Ovary (tissue), 10 donors: ENCODE measurements at places on chromosomes 3 and 15.

GRCh38 chr3:18283680-18284079 lies 141.5 kb downstream of the SATB1 start:
- DNase-seq, result no peak

GRCh38 chr3:24683633-24684384 lies 189.2 kb upstream of the THRB start:
- DNase-seq, result peak; percentile 21

- DNase-seq, result no peak
Observed at GRCh38 chr15:36903922-36904556, 196.3 kb downstream of the MEIS2 start.

GRCh38 chr3:73663495-73663894 lies 38.8 kb upstream of the PDZRN3 start:
- no peak for DNase-seq

DNA sequence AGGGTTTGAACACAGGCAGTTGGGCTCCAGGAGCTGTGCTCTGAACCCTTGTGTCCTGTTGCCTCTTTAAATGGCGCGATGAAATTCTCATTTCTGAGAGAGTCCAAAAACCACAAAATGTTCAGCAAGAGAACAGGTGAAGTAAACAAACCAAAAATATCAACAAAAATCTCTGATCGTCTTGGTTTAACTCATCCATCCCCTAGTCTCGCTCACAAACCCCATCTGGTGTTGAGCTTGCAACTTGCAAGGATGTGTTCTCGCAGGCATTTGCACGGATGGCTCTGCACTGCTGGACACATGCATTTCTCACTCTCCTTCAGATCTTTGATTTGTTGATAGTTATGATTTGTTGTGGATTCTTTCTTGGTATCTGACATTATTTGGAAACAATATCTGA lies 31.1 kb downstream of the FAH start:
- no peak for DNase-seq

- DNase-seq, result no peak
Observed at GRCh38 chr3:148943506-148944205, 47.7 kb upstream of the GYG1 start.

DNA sequence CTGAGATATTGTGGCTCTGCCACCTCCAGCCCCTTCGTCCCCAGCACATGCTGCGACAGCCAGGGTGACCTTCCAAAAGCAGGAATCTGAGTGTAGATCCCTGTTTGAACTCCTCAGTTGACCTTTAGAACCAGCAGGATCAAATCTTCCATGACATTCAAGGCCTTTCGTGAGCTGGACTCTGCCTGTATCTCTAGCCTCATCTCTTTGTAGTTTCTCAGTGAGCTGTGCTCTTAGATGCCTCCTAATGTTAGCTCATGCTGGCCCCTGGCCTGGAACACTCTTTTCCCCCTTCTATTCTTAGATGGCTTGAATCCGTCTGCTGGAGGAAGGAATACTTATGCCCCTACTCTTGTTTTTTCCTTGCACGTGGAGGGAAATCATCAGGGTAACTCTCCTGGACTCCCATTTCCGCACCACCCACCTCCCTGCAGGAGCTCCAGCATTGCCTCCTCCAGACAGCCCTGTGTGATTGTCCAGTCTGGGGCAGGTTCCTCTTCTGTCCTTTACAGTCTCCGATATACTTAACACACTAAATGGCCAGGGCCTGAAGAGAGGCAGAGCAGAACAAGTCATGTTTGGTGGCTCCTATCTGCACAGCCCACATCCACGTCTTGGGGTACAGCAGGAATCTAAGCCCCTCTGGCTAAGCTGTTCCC lies 26.7 kb upstream of the CHRNB4 start:
- no peak for DNase-seq

DNA sequence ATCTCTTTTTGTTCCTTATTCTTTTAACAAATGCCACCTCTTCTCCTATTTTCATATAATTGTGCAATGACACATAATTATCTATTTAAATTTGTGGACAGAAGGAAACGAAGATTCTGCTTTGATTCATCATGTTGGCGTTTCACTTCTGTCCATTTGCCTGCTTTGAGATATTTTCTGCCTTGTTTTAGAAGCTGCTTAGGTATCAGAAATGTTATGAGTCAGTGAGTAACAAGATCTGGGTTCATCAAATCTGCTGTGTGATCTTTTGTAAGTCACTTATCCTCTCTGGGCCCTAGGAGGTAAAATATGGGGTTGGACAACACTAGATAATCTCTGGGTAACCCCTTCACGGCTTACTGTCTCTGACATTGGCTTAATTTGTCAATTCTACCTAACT lies 7.3 kb upstream of the MINDY4B start:
- DNase-seq, result no peak

DNA sequence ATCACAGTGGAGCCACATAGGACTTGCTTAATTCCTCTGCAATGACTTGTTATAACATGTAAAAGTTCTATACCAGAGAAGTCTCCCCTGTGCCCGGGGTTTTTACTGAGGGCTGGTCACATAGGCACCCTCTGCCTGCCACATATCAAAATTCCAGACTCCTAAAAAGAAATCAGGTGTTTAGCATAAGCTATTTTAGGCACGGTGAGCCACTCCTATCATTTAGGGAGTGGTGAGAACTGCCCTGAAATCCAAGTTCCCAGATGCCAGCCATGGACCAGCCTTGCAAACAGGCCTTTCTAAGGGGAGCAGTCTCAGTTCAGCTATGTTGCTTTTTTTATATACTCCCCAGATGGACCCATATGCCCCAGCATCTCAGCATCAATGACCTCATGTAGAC lies 130.3 kb downstream of the THSD4 start:
- DNase-seq, result no peak

- DNase-seq, result no peak
Observed at GRCh38 chr3:178849199-178849910, 222.3 kb downstream of the ZMAT3 start.

DNA sequence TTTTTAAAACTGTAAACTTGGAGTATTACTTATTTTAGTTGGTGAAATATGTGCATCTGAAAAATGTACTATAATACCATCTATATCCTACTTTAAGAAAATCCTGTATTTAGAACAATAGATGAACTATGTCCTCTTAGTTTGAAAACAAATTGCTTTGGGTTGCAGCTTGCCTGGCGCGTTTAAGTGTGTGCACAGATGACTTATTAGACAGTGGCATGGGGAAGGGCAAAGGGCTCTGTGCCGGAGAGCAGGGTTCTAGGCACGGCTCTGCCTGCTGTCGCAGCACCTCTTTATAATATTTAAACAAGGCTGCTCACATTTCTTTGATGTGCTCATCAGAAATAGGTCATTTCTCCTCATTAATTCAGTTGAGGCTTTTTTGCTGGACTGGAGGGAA lies 10.0 kb downstream of the PXK start:
- DNase-seq, result no peak

DNA sequence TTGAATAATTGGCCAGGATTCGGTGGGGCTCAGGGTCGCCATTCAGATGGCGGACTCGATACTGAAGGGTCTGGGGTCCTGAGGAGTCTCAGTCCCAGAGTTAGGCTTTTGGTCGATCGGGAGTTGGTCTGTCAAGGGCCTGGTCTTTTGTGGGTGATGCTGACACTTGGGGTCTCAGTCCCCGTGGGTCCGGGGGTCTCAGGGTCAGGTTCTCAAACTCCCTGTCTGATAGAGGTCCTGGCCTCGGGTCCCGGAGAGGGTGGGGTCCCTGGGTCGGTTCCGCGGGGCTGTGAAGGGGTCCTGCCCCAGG lies 467 bp downstream of the NCKIPSD start:
- no peak for DNase-seq

GRCh38 chr3:184914628-184915027 lies 102.7 kb downstream of the VPS8 start:
- DNase-seq, result no peak

DNA sequence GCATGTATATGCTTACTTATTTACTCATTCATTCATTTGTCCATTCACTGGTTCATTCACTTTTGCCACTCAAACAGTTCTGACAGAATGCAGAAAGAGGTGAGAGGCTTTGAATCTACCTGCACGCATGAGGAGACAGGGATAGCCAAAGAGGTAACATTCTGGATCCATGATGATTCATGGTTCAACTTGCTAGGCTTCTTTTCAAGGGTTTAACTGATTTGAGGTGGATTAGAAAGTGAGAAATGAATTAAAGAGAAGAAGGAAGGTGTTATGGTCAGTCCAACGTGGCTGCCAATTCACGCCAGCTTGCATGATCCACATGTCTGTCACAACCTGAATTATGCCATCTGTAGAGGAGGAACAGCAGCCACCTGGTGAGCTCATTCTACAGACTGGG lies 260.6 kb downstream of the ARRDC4 start:
- no peak for DNase-seq

GRCh38 chr3:4309491-4310128 lies 6.4 kb downstream of the SETMAR start:
- no peak for DNase-seq

DNA sequence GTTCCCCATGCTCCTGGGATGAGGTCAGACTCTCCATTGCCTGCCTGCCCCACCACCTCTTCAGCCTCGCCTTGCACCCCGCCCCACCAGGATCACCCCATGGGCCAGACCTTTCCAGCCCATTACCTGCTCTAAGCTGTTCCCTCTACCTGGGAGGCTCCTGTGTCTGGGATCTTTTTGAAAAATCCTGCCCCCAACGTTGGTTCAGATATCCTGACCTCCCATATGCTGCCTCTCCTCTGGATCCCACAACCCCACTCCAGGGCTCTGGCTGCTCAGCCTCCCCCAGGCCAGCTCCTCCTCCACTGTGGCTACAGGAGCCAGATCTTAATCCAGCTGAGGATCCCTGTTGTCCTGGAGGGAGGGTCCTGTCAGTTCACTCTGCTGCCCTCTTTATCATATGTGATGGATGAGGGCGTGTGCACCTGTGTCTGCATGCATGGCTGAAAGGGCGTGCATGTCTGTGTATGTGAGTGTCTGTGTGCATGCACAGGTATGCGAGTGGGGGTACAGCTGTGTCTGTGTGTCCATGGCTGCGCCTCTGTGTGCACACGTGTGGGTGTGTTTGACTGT lies 21.7 kb upstream of the ALAS1 start:
- no peak for DNase-seq

- no peak for DNase-seq
Observed at GRCh38 chr3:8301977-8302735, 199.5 kb upstream of the LMCD1 start.

DNA sequence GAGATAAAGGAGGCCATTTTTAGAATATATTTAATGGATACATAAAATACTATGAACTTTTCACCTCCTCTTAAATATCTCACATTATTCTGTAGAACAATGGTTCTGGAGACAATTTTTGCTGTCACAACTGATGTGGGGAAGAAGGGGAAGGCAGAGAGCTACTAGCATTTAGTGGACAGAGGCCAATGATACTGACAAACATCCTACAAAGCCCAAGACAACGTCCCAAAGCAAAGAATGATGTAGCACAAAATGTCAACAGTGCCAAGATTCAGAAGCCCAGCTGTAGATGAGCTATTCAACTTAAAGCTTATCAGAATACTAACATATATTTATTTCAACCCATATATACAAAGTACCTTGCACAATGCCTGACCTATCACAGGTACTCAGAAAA lies 1069.4 kb downstream of the ROBO1 start:
- no peak for DNase-seq

- no peak for DNase-seq
Observed at GRCh38 chr3:141286856-141287255, 55.2 kb downstream of the PXYLP1 start.

- DNase-seq, result no peak
Observed at GRCh38 chr15:29451201-29451781, 181.7 kb upstream of the NSMCE3 start.

- DNase-seq, result no peak
Observed at GRCh38 chr3:59430341-59430740, 380.5 kb upstream of the CFAP20DC start.

- DNase-seq, result no peak
Observed at GRCh38 chr15:38868326-38869114, 303.9 kb upstream of the RASGRP1 start.

DNA sequence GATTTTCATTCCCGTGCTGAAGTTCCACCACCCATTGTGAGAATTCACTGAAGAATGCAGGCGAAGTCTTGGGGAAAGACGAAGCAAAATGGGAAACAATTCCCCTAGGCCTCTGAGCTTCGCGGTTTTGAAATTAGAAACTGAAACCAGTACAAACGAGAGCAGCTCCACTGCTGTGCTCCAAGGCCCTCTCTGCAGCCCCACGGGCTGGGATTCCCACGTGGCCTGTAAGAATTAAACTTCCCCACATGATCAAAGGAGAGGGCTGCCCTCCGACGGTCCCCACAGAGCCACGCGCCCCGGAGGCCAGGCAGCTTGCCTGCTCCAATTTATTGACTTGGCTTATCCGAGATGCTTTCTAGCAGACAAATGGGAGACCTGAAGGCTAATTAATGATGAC lies 144.0 kb downstream of the GREM1 start:
- DNase-seq, result peak; percentile 50

- no peak for DNase-seq
Observed at GRCh38 chr15:69576035-69576526, 123.5 kb downstream of the RPLP1 start.

DNA sequence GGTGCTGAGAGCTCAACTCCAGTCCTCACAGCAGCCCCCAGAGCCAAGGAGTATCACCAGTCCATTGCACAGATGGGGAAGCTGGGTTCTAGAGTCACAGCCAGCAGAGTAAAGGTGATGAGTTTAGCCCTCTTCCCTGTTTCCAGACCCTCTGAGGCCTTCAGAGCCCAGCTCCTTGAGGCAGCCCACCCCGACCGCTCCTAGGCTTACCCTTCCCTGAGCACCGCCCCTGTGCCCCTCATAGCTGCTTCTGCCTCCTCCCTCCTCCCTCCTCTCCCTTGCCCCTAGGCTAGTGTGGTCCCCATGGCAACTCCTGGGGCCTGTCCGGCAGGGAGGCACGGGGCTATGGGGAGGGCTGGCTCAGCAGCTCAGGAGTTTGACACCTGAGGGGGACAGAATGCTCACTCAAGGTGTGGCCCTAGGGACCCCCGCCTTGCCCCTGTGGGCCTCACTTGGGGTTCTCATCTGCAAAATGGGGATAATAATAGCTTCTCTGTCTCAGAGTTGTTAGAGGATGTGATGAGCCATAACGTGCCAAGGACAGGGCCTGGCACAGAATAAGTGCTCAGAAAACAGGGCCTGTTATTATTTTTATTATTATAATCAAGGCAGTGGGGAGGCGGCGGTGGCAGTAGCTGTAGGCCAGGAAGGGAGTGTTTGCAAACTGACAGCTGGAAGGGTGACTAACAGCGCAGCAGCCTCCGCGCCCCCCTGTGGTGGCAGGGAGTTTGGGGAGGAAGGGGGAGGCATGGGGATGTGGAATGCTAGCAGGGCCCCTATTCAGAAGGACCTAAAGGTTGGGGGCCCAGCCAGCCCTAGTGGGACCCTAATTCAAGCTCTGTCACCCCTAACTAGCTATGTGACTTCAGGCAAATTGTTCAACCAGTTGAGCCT lies 11.5 kb downstream of the CSK start:
- no peak for DNase-seq

DNA sequence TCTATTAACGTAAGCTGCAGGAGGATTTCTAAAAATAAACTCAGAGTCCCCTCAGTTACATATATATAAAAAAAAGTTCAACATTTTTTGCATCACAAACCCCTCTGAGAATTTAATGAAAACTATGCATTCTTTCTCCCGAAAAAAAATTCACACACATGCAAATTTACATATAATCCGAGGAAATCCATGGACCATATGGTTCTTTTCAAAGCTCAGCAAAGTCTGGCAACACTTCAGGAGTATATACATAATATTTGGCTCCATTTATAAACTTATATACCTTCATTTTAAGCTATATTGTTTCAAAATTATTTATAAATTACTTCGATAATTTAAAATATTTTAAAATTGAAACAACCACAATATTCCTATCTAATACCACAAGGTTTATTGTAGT lies 140.7 kb upstream of the PLXND1 start:
- no peak for DNase-seq

- no peak for DNase-seq
Observed at GRCh38 chr3:69715204-69715603, 24.1 kb upstream of the MITF start.
